Fibroblast of skin of right biceps (primary cell): ENCODE measurements at places on chromosomes 7 and 10.

GRCh38 chr7:44757311-44757710 lies 8.7 kb downstream of the ZMIZ2 start:
- DNase-seq: peak; percentile 22

GRCh38 chr7:77313876-77314480 lies 102.2 kb downstream of the GSAP start:
- DNase-seq: no peak

DNA sequence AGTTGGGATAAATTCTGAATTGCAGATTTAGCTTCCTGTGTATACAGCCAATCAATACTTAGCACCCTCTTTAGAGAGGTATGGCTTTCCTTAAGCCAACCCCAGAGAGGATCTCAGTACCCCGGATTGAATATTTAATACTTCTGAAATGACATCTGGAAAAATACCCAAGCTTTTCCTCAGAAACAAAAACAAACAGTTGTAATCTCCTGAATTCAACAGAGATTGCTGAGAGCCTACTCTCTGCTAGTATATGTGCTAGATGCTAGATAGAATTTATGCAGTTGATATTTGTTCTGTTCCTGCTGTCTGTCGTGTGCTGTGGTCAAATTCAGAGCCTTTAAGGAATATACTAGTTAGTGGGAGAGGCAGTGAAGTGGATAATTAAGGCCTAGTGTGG lies 21.1 kb downstream of the STARD3NL start:
- no peak for DNase-seq

- peak; percentile 8 for DNase-seq
Observed at GRCh38 chr10:35517431-35518181, 87.5 kb upstream of the GJD4 start.

GRCh38 chr7:24921362-24921679 lies 58.7 kb downstream of the OSBPL3 start:
- DNase-seq: no peak

GRCh38 chr10:125535559-125535958 lies 147.4 kb downstream of the TEX36 start:
- DNase-seq: no peak

- peak; percentile 64 for DNase-seq
Observed at GRCh38 chr7:101258243-101258731, 13.4 kb upstream of the FIS1 start.
